Smooth muscle cell of the pulmonary artery (primary cell): ENCODE measurements at places on chromosomes 4 and X. TPM values are rescaled to one million over a fixed set of nuclear protein-coding genes. Genes with fewer than 3 reads are reported as not detected.

Gene PTTG2
- total RNA-seq, result 0.26 TPM in 1 of 2 replicates, not detected in the other

Gene NAP1L3
- 6.8 and 8.3 TPM in 2 replicates for total RNA-seq

Gene CD40LG
- total RNA-seq, result not detected in 2 replicates

Gene UGT2B17
- total RNA-seq, result not detected in 2 replicates

Gene SPANXB1
- not detected in 2 replicates for total RNA-seq

Gene ALAS2
- not detected in 2 replicates for total RNA-seq

Gene SLC25A31
- total RNA-seq, result not detected in 2 replicates

Gene LINC00632
- 9.7 and 13.3 TPM in 2 replicates for total RNA-seq

Gene P2RY4
- total RNA-seq, result 0.07 and 0.13 TPM in 2 replicates

Gene GPR50
- not detected in 2 replicates for total RNA-seq
